ENCODE measurements at places on chromosomes 1 and 21.

GRCh38 chr1:4056422-4056821 is 156.3 kb upstream of the C1orf174 start:
- H3K4me1 ChIP-seq = no peaks in the 10 kb centered on the region
- H3K27me3 ChIP-seq = peaks cover 15% of the 10 kb centered on the region
- no peak for DNase-seq
- H3K4me3 ChIP-seq = no peak overlapping the region
- no peaks in the 10 kb centered on the region for H3K36me3 ChIP-seq

DNA sequence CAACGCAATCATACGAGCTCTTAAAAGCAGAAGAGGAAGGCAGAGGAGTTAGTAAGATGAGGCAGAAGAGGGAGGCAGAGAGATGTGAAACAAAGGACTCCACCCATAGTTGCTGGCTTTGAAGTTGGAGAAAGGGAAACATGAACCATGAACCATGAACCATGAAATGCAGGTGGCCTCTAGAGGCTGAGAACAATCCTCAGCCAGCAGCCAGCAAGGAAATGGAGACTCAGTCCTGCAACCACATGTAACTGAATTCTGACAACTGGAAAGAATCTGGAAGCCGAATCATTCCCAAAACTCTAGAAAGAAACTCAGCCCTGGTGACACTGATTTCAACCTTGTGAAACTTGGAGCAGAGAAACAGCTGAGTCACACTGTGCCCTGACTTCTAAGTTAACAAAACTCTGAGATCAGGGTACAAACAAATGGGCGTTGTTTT is 10.1 kb downstream of the DIPK1A start:
- DNase-seq = no peak
- H3K4me3 ChIP-seq = no peak overlapping the region
- H3K36me3 ChIP-seq = peaks cover 5% of the 10 kb centered on the region
- no peaks in the 10 kb centered on the region for H3K27me3 ChIP-seq
- no peak overlapping the region for H3K27ac ChIP-seq

GRCh38 chr21:34670220-34670961 is 1.6 kb downstream of the CLIC6 start:
- H3K36me3 ChIP-seq = no peaks in the 10 kb centered on the region
- peak overlapping the region; percentile 61 for H3K4me3 ChIP-seq
- DNase-seq = peak; percentile 47
- peaks cover 81% of the 10 kb centered on the region for H3K27me3 ChIP-seq
- no peak overlapping the region for H3K27ac ChIP-seq

DNA sequence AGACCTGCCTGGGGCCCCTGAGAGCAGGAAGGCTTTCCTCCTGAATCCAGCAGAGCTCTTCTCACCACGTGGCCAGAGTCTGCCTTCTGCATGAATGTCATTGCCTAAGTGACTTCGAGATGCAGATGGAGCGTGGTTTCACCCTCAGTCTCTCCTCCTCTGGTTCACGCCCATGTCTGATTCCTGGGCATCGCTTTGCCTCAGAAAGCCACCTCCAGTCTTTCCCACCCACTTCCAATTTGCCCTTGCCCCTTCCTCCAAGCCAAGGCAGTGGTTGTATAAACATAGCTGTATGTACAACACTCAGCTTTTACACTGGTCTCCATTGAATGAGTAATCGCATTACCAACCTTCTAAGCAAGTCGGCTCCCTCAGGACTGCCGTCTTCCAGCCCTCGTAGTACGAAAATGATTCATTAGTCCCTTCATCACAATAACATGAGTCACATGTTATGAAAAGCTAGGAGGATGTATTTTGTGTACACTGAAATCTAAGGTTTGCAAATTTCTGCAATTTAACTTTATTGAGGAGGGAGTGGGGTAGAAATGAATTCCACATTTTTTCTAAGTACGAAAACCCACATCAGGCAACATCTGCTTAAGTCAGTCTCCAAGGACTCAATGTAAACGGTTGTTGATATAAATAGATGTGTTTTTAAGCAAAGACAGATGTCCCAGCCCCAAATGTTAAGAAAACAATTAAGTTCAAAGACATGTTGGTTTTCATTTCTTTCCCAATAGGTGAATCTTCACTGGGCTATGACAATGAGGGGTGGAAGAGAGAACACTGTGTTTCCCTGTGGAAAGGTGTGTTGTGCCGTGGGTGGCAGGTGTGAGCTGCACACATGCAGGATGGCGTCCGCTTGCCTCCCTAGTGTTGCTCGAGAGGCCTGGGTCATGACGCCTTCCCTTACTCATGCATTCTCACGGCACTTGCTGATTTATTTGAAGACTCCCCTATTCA is 32.3 kb upstream of the ETS2 start:
- H3K4me1 ChIP-seq = peaks cover 39% of the 10 kb centered on the region
- peak overlapping the region; percentile 48 for H3K27ac ChIP-seq
- no peak for DNase-seq
- peaks cover 4% of the 10 kb centered on the region for H3K27me3 ChIP-seq
- H3K4me3 ChIP-seq = no peak overlapping the region

GRCh38 chr1:213276236-213276635 is 225.2 kb downstream of the RPS6KC1 start:
- no peak overlapping the region for H3K27ac ChIP-seq
- no peak overlapping the region for H3K4me3 ChIP-seq

Data from mesothelial cell of epicardium (in vitro differentiated cells).